ENCODE measurements at places on chromosomes 2 and 18.
A peak's percentile ranks its signal among the peaks of the same experiment; 100 is the strongest.

DNA sequence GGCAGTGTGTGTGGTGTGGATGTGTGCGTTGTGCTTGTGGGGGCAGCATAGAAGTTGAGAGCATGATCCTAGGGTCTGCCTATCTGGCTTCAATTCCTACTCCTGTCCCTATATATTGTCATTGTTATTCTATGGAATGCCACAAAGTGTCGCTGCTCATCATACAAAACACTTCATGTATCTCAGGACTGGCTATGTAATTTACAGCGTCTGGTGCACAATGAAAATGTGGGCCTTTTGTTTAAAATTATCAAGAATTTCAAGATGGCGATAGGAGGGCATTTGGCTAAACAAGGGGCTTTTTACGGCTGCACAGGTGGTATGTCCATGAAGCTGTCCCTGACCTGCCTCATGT lies 3.4 kb downstream of the SERPINB2 start:
- DNase-seq: no peak

GRCh38 chr2:100857915-100858314 lies 38.0 kb downstream of the NPAS2 start:
- no peak for DNase-seq

GRCh38 chr2:62415518-62415917 lies 90.5 kb downstream of the TMEM17 start:
- DNase-seq: no peak

GRCh38 chr2:25088817-25089516 lies 47.1 kb downstream of the EFR3B start:
- DNase-seq: no peak

DNA sequence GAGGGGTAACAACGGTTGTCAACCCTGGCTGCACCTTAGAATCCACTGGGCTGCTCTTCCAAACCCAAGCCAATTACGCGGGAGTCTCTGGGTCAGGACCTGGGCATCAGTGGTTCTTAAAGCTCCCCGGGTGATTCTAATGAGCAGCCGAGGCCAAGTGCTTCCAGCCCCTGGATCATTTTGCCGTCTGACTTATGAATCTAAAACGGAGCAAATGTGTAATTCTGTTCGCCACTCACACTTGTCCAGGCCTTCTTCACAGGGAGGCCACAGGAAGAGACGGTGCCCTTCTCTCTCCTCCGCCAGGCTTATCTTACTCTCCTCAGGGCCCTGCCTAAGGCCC lies 78.5 kb downstream of the MCFD2 start:
- no peak for DNase-seq

- peak; percentile 68 for DNase-seq
Measured at GRCh38 chr2:74004212-74005182, 19.8 kb downstream of the TET3 start.

GRCh38 chr2:9318461-9319337 lies 104.6 kb downstream of the ITGB1BP1 start:
- no peak for DNase-seq

DNA sequence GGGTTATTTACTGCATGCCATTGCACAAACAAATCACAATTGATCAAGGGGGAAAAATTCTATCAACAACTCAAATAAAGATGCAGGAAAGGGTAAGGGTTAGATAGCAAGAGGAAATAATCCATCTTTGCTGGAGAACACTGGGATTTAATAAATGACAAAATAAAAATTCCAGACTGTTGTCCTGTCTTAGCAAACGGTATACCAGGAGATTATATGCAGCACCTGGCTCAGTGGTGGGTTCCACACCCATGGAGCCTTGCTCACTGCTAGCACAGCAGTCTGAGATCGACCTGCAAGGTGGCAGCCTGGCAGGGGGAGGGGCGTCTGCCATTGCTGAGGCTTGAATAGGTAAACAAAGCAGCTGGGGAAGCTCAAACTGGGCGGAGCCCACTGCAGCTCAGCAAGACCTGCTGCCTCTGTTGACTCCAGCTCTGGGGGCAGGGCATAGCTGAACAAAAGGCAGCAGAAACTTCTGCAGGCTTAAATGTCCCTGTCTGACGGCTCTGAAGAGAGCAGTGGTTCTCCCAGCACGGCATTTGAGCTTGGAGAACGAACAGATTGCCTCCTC lies 296.5 kb upstream of the THSD7B start:
- DNase-seq: no peak

DNA sequence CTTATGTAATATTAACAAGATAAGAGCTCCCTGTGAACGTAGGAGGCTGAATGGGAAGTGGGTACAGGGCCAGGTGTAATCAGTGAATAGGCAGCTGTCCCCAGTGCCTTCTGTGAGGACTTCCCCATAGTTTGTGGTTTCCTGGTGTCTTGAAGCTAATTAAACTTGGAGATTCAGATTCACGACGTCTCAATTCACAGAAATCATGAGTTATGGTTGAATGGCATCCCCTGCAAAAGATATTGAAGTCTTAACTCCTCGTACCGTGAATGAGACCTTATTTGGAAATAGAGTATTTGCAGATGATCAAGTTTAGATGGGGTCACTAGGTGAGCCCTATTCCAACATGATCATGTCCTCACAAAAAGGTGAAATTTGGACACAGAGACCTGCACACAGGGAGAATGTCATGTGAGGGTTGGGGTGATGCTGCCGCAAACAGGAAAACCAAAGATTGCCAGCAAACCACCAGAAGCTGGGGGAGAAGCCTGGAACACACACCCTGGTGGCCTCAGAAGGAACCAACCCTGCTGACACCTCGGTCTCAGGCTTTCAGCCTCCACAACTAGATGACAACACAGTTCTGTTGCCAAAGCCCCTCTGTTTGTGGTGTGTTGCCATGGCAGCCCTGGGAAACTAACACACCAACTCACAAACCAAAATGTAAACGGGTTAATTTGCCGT lies 13.2 kb downstream of the ARL4C start:
- no peak for DNase-seq

- no peak for DNase-seq
Measured at GRCh38 chr18:79576686-79577351, 102.8 kb upstream of the CTDP1 start.

DNA sequence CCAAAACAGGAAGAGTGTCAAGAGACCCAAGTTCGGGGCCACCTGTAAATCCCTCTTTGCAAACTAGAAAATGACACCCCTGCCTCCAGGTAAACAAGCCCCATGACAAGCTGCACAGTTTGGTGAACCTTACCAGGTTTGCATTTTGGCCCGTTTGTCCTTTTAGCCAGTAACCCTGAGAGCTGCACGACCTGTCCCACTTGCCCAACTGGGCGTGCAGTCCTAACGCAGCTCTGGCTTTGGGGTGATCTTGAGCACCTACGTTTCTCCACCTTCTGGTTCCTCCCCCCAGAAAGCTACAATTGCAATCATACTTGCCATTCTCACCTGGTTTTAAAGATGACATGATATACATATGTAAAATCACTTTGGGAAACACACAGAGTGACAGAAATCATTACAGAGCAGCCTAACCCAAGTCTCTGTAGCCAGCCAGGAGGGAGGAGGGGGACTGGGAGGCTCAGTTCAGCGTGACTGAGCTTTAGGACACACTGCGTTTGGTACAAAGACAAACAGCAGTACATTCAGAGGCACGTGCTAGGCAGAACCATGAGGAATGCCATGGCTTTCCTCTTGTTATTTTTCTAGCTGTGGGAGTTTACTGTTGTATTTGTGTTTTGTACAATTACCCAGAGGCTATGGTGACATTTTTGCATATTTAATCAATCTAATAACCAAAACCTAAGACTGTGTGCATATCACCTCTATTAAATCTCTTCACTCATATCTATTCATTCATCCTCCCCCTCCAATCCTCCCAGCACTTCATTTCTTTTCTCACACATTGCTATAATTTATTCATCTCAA lies 304.0 kb downstream of the IRS1 start:
- no peak for DNase-seq

DNA sequence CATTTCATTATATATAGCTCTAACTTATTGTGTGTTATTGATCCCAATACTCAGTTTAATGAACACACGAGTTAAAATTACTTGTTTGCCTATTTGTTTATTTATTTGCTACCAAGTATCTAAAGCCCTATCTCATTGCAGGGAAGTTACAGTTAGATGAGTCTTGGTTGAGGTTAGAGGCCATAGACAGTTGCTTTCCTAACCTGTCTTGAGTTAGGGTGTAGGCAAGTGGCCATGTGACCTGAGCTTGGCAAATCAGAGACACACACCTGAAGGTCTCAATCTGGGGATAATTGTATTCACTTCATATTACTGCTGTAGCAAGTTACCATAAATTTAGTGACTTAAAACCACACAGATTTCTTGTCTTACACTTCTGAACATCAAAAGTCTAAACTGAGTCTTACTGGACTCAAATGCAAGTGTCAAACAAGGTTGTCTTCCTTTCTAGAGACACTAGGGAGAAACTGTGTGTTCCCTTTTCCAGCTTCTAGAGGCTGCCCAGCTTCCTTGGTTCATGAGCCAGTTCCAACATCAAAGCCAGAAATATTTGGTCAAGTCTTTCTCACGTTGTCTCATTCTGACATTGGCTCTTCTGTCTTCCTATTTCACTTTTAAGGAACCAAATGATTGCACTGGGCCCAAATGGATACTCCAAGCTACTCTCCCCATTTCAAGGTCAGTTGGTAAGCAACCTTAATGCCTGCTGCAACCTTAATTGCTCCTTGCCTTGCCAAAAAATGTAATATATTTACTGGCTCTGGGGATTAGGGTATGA lies 39.7 kb downstream of the COL3A1 start:
- no peak for DNase-seq

DNA sequence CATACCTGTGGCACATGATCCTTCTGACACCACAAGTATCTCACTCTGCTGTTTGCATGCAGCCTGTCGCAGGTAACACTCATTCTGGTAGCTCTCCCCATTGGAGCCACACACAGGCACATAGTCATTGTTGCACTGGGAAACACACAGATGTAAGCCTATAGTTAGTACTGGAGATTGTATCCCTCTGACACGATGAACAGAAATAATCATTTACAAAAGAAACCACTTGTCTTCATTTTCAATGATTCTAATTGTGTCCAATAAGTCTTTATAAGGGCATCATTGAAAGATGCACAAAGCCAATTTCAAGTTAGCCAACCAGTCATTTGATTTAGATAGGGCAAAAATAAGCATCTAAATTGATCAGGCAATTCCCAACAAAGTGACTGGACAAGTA lies 10.4 kb downstream of the TMEFF2 start:
- no peak for DNase-seq

- peak; percentile 47 for DNase-seq
Measured at GRCh38 chr18:3321133-3321812, 59.3 kb downstream of the MYL12B start.

GRCh38 chr2:234026693-234027254 lies 23.7 kb upstream of the SPP2 start:
- DNase-seq: no peak

DNA sequence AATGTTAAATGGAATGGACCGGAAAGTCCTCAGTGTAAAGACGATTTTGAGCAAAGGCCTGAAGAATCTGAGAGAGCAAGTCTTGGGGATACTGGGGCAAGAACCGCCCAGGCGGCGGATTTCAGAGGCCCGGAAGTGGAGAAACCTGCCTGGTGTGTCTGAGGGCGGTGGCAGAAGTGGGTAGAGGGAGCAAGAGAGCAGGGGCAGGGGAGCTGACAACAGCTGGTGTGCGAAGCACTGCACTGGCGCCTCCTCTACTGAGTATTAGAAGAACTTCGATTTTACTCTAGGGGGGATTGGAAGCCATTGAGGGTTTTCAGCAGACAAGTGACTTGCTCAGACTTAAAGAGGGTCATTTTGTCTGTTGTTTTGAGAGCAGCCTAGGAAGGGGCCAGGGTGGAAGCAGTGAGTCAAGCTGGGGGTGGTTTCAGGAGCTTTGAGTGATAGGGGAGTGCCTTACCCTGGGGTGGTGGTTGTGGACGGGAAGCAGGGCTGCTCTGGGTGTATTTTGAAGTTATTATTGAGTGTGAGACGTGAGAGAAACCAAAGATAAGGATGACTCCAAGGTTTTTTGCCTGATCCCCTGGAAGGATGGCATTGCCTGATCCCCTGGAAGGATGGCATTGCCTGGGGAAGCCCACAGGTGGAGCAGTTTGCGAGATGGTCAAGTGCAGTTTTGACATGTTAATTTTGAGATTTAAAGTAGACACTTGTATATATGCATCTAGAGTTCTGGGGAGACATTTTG lies 52.5 kb downstream of the ZNF236 start:
- no peak for DNase-seq

DNA sequence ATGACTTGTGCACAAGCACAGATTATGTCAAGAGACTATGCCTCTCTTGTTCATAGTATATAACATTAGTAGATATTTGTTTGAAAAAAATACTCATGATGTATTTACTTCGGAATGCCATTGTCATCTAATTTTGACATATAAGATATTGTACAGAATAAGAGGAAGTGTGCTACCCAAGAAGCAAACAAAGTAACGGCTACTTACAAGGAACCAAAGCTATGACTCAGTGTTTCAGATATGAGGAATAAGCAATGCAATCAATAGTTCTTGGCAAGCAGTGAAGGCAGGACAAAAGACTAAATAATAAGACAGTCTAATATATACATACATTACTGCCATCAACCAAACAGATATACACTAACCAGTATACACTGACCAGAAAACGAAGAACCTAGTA lies 256.3 kb downstream of the CCDC178 start:
- no peak for DNase-seq

GRCh38 chr2:46079985-46080560 lies 217.1 kb upstream of the EPAS1 start:
- DNase-seq: no peak

- no peak for DNase-seq
Measured at GRCh38 chr2:51722311-51722710, 690.4 kb upstream of the NRXN1 start.

DNA sequence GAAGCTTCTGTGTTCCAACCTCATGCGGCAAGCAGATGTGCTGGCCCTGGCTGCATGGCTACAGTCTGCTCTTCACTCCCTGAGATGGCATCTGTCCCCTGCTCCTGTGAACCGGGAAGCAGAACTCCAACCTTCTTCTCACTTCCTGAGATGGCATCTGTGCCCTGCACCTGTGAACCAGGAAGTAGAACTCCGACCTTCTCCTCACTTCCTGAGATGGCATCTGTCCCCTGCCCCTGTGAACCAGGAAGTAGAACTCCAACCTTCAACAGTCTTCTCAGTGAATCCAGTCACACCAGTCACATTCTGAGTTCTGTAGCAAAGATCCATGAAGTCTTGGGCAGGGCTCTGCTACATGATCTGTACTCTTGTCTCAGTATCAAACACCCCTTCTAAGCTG lies 887.2 kb upstream of the KLHL29 start:
- DNase-seq: no peak

DNA sequence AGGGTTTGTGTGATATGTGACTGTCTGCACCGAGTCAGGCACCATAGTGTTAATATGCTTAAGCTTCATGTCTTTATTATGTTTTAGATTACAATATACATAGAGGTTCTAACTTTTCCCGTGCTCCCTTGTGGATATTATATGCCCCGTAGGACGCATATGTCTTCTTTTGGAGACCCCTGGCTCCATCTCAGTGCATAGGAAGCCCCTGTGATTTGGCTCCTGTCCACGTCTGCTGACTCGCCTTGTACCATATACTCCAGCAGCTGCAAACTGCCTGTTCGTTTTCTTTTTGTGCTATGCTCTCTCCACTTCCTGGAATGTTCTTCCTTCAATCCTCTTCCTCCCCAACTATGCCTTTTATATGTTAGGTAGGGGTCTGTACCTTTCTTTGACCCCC lies 110.9 kb downstream of the PTRHD1 start:
- no peak for DNase-seq

- no peak for DNase-seq
Measured at GRCh38 chr2:127108090-127108523, 1.2 kb upstream of the BIN1 start.
